ENCODE measurements at places on chromosomes 12 and 14.
A peak's percentile ranks its signal among the peaks of the same experiment; 100 is the strongest.

GRCh38 chr14:93909429-93910128 is 17.6 kb upstream of the FAM181A start:
- no peak for DNase-seq

GRCh38 chr14:89060191-89060590 is 235.7 kb downstream of the TTC8 start:
- DNase-seq, result no peak

GRCh38 chr14:97900196-97900854 is 1103.1 kb downstream of the VRK1 start:
- no peak for DNase-seq

GRCh38 chr12:106248312-106248845 is 559 bp upstream of the CKAP4 start:
- peak; percentile 51 for DNase-seq

DNA sequence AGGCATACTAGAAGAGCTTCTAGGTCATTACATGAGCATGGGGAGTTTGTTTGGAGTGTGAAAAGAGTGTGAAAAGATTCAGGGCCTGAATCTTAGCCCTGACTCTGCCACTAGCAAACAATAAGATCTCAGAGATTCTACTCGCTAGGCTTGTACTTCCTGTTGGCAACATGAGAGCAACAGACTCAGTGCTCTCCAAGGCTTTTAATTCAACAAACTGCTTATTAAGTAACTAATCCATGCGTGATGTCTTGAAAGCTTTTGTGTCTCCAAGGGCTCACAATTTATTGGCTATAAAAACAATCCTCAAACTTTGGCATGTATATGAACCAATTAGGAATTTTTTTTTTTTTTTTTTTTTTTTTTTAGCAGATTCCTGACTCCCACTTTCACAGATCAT is 105.1 kb downstream of the STXBP6 start:
- DNase-seq, result no peak

- no peak for DNase-seq
These were observed 146.2 kb downstream of the ATP23 start for GRCh38 chr12:58087423-58088127.

- no peak for DNase-seq
These were observed 4.4 kb downstream of the TULP3 start for GRCh38 chr12:2895051-2895451.
